ENCODE measurements at places on chromosomes 2 and 18. TPM values are rescaled to one million over a fixed set of nuclear protein-coding genes. Genes with fewer than 3 reads are reported as not detected.

Gene CCDC85A
- 0.11 TPM for total RNA-seq

Gene ALK
- not detected for total RNA-seq

Gene OR6B2
- not detected for total RNA-seq

Gene PROC
- total RNA-seq, result 313 TPM

Gene PCGF1
- 10.6 TPM for total RNA-seq

Gene RMDN2
- 15.7 TPM for total RNA-seq

Gene GCA
- 6.8 TPM for total RNA-seq

Gene AOX1
- 1,367 TPM for total RNA-seq

Gene CPS1
- total RNA-seq, result 1,279 TPM

Gene SP3
- 32.8 TPM for total RNA-seq

Gene RPRM
- total RNA-seq, result not detected

Gene PSTPIP2
- total RNA-seq, result 8.9 TPM

Gene DYTN
- total RNA-seq, result not detected

Gene UGT1A5
- 10.0 TPM for total RNA-seq

Gene HRH4
- total RNA-seq, result 0.22 TPM

Gene CD8B
- total RNA-seq, result 0.25 TPM

Gene CNDP1
- total RNA-seq, result 40.6 TPM

Gene GAD1
- total RNA-seq, result not detected

Gene LINC00305
- not detected for total RNA-seq
